ENCODE measurements at places on chromosomes 4 and X. TPM values are rescaled to one million over a fixed set of nuclear protein-coding genes. Genes with fewer than 3 reads are reported as not detected.

Gene TRIM75
- polyA plus RNA-seq: not detected

Gene AR
- polyA plus RNA-seq: 7.7 TPM

GRCh38 chr4:5732158-5732557 is 21.2 kb downstream of the EVC start:
- DNase-seq: no peak

DNA sequence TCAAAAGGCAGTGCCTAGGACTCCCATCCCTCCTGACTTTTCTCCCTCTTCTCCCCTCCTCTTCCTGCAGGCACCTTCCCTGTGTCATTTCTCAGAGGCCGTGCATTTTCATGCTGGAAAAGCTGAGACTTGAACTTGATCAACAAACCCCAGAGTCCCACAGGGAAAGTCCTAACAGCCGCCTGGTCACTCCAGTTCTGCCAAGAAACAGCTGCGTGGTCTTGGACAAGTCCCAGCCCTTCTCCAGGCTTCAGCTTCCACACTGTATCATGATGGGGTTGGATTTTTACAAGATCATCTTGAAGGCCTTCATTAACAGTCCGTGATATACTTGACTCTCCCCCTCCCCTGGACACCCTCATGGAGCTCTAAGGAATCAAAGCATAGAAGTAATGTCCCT is 366.0 kb downstream of the BCOR start:
- no peak for DNase-seq
